ENCODE measurements at places on chromosomes 11 and 22.
A peak's percentile ranks its signal among the peaks of the same experiment; 100 is the strongest.

DNA sequence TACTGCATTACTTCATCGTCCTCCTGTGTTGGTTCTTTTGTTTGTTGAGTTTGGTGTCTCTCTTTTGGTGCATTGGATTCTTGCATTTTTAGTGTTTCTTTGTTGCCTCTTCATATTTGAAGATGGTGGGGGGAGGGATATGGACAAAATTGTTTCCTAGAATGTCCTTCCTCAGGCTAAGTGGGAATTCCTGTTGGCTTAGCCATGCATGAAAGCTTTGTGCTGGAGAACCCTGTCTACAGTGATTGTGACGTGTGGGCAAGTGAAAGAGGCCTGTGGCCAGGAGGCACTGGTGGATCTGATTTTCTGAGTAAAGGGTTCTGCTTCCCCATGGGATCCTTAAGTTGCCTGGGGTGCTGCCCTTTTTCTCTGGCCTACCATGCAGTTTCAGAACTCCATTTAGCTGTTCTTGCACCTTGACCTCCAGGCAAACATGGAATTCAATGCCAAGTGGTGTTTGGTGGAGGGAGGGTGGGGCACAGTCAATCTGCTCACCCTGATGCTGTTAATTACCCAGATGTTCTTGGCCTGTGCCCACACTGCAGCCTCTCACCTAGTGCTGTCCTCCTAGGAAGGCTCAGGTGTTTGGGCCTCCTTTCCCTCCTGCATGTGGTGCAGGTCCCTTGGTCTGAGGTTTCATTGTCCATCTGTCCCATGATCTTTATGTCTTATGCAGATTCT lies 46.3 kb upstream of the SLC22A12 start:
- H3K4me1 ChIP-seq: no peaks in the 10 kb centered on the region
- no peak for DNase-seq
- H3K4me3 ChIP-seq: no peak overlapping the region
- H3K27me3 ChIP-seq: no peaks in the 10 kb centered on the region
- no peaks in the 10 kb centered on the region for H3K36me3 ChIP-seq

DNA sequence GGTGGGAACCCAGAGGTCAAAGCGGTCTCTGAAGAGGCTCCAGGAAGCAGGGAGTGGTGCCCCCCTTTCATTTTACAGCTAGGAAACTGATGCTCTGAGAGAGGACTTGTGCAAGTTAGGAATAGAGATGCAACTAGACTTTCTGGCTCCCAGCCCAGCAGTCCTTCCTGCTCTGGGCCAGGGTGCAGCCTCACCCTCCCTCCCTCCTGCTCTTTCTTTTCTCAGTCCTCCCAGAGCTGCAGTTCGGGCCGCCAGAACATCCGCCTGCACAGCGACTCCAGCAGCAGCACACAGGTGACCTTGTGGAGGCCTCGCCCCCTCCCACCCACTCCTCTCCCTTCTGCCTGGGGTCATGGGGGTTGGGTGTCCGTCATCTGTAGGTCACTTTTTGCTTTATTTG lies 51.5 kb downstream of the LHFPL7 start:
- H3K27ac ChIP-seq: no peak overlapping the region
- peak overlapping the region; percentile 13 for H3K4me3 ChIP-seq
- DNase-seq: no peak
- H3K36me3 ChIP-seq: no peaks in the 10 kb centered on the region

GRCh38 chr11:75265851-75266531 lies 25.4 kb downstream of the TPBGL start:
- H3K27me3 ChIP-seq: no peaks in the 10 kb centered on the region
- H3K27ac ChIP-seq: no peak overlapping the region
- no peaks in the 10 kb centered on the region for H3K4me1 ChIP-seq
- no peak for DNase-seq
- H3K36me3 ChIP-seq: peaks cover 11% of the 10 kb centered on the region
- no peak overlapping the region for H3K4me3 ChIP-seq

- H3K4me3 ChIP-seq: no peak overlapping the region
- H3K4me1 ChIP-seq: no peaks in the 10 kb centered on the region
- H3K27ac ChIP-seq: no peak overlapping the region
- H3K36me3 ChIP-seq: peaks cover 14% of the 10 kb centered on the region
These were observed 135.4 kb downstream of the CCDC81 start for GRCh38 chr11:86510097-86510496.

Data from neuronal stem cell (in vitro differentiated cells).